Activated naive CD4-positive, alpha-beta T cell treated with anti-CD3 and anti-CD28 coated beads, Interleukin-2, amount 10 ng/mL, durations not matched to agents 7 days and 5 days (primary cell): ENCODE measurements at places on chromosomes 13 and 19.

DNA sequence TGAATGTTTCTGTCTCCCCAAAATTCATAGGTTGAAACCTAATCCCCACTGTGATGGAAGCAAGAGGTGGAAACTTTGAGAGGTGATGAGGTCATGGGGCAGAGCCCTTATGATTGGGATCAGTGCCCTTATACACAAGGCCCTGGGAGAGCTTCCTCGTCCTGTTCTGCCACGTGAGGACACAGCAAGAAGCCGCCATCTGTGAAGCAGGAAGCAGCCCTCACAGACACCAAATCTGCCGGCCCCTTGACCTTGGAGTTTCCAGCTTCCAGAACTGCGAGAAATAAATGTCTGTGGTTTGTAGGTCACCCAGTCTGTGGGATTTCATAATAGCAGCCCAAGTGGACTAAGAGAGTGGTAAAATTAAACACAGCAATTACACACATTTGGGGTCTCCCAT lies 737.4 kb downstream of the UQCRFS1 start:
- DNase-seq = no peak

GRCh38 chr13:75797239-75797638 lies 161.1 kb downstream of the LMO7 start:
- DNase-seq = no peak

GRCh38 chr13:51704399-51705313 lies 99.3 kb downstream of the DHRS12 start:
- DNase-seq = no peak

- DNase-seq = no peak
Observed at GRCh38 chr13:61700620-61701019, 285.0 kb upstream of the PCDH20 start.

DNA sequence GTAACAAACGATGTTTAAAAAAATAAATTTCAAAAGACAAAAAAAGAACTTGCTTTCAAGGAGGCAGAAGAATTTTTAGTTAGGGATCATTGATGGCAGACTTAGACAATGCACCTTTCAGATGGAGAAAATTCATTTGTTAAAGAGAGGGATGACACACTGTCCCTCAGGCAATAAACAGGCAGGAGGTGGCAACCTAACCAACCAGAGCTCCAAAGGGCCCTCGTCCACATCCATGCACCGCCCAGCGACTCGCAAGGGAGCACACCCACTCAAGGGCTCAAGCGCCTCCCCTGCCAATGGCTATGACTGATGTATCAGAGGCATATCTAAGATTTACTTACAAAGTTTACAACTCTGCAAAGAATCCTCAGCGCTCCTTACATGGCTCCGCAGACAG lies 81.9 kb downstream of the TUBGCP3 start:
- DNase-seq = no peak

DNA sequence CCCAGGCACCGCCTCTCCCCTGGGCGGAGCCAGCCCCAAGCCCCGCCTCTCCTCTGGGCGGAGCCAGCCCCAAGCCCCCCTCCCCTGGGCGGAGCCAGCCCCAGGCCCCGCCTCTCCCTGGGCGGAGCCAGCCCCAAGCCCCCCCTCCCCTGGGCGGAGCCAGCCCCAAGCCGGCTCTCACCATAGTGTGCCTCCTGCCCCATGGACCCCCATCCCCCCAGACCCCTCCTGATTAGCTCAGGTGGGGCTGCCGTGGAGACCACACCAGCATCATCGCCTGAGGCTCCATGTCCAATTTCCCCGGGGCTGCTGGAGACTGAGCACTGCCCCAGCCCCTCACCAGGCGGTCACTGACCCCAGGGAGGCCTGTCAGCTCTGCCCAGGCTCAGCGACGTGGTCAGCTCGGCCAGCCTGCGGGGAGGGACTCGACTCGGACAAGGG lies 4.2 kb upstream of the MADCAM1 start:
- DNase-seq = peak; percentile 49

DNA sequence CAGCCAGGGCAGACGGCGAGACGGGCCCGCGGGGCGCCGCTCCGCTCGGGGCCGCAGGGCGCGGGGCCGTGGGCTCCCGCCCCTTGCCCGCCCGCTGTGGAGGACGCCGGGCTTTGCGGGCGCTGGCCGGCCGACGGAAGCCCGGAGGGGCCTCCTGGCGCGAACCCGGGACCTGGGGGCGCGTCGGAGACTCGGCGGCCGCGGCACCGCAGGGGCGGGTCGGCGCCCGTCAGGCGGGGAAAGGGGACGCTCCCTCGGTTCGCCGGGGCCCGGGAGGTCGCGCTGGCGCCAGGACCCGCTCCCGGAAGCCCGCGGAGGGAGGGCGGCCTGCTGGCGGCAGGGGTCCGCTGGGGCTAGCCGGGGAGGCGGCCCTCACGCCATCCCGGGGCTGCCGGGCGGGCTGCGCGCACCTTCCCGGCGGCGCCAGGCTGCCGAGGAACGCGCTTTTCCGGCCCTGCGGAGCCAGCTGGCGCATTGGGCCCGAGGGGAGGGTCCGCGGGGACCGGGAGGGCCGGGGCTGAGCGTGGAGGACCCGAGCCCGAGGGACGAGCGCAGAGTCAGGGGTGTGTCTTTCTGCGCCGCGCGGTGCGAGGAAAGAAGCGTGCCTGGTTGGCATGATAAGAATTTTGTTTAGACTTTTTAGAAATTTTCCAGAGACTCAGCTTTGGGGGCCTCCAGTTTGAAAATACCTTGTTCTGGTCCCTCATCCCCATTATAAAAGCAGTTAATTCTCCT lies 511 bp downstream of the GARRE1 start:
- DNase-seq = peak; percentile 55

DNA sequence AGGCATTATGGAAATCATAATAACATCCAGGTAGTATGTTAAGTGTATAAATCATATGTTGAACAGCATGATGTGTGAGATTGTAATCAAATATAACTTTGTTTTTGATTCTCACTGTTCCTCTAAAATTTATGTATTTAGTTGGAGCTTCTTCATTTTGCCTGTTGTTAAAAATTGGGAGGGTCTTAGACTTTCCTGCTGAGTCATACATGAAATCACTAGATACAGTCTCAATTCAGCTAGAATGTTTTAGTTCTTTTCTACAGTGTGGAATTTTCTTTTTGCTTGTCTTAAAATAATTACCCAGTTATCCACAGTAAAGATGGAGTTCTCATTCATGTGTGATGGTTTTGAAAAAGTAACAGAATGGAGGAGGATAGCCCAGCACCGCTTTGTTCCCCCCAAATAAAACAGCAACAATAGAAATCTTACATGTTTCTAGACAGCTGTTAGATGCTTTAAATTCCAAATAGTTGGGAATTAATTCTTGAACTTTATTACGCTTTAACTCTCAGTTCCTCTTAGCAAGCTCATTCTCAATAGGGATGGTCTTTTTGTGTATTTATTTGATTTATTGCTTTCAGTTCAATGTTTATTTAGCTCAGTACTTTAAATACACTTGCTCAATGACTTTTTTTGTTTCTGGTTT lies 109.5 kb downstream of the PDS5B start:
- DNase-seq = no peak

DNA sequence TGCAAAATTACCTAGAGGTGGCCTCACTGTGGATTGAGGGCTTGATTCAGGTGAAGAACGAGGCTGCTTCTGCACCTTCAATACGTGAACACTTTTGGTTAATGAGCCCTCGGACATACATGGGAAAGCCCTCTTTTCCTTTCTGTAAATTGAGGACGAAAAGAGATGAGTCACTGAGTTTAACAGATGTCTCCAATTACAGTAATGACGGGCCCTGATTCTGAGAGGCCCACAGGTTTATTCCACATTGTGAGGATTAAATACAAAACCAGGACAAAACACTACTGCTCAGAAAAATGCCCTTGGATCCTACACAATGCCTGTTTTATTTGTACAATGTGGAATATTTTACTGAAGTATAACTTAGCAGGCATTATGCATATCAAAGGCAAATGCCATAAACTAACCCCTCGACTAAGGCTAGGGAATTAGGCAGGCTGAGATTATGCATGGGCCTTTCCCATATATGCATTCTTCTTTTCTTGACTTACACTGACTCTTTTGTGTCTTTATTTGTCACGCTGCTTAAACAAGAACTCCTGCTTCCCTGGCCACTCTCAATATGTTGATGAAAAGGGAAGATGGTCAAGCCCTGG lies 819.9 kb downstream of the OLFM4 start:
- no peak for DNase-seq
